ENCODE measurements at places on chromosomes 5 and 9.

DNA sequence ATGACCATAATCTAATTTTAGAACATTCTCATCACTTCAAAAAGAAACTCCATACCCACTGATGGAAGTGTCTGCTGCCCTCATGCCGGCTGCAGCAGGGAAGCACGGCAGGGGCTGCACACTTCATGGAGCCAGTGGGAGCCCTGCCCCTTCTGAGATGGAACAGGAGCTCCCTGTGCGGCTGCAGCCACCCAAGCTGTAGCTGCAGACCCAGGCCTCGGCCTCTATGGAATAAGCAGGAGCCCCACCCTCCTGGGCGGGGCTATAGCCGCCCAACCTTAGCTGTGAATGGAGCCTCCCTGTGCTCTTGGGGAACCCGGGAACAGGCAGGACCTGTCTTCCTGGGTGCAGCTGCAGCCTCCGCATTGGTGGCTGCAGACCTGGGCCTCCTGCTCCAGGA is 128.5 kb downstream of the NUDT12 start:
- no peak for DNase-seq

DNA sequence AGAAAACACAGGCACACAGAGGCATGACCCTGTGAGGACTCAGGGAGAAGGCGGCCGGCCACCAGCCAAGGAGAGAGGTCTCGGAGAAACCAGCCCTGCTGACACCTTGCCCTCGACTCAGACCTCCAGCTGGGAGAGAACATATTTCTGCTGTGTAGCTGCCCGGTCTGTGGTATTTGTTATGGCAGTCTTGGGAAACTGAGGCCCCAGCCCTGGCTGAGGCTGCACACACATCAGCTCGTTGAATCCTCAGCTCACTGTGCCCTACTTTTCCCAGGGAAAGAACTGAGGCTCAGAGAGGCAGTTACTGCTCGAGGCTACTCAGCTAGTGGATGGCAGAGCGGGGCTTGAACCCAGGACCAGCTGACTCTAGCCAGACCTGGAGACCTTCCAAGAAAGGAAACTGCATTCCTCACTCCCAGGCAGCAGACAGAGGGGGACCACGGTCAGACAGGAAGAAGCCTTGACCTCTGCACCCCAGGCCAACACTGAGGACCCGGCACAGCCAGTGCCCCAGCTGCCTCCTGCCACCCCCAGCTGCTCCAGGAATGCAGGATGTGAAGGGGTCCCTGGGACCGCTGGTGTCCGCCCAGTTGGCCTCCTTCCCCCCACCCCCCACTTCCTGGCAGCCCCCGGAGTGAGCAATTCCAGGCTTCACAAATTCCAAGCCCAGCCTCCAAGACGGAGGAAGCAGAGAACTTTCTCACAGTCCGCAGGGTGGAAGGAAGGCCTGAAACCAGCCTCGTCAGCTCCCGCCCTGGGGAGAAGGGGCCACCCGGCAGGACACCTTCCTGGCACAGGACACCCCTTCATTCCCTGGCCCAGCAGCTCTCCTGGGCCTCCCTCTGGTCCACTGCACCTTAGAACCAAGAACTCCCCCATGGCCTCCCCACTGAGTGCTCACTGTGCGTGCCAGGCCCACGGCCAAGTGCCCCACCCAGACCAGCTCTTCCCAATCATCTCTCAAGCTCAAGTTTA is 69.9 kb downstream of the LRSAM1 start:
- no peak for DNase-seq

GRCh38 chr9:135126451-135127187 is 39.2 kb downstream of the OLFM1 start:
- no peak for DNase-seq

DNA sequence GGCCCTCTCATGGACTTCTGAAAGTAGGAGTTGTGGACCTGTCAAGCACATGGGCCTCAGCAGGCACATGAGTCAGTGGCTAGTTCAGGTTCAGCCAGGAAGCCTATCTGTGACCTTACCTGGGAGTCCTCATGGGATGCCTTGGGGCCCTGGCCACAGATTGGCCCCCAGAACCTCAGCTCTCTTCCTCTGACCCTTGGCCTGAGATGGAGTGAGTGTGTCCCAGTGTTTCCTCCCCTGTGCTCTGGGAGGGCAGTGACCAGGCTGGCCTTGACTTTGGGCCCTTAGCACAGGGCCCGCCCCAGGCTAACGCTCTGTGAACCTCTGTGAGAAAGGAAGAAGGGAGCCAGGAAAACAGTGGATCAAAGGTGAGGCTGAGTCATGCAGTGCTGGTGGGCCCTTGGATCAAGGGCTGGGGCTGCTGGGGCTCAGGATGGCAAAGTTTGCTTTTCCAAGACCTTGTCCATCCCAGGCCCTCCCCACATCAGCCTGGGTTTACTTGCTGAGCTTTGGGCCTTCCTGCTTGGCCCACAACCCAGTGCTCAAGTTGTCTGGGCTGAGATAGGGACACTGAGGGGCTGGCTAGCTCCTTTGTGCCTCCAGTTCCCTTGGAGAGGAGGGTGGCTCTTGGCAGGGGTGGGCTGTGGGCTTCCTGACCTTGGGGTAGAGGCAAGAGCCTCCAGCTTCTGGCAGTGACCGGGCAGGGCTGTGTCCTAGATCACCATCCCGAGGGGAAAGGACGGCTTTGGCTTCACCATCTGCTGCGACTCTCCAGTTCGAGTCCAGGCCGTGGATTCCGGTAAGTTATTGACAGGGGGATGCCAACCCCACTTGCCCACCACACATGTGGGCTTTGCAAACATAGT is 41.4 kb downstream of the RGS3 start:
- no peak for DNase-seq

DNA sequence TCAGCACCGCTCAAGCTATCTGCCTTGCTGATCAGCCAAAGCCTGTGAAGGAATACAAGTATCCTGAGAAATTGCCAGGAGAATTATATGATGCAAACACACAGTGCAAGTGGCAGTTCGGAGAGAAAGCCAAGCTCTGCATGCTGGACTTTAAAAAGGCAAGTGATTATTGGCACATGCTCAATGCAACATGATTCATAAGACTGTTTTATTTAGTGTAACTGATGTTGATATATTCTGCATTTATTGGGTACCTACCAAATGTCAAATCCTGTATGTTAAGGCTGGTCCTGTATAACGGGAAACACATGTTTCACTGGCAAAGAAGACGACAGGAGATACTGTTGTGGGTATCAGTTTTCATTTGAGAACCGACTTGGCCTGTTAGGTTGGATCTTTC is 69.0 kb downstream of the ADAMTS16 start:
- no peak for DNase-seq

DNA sequence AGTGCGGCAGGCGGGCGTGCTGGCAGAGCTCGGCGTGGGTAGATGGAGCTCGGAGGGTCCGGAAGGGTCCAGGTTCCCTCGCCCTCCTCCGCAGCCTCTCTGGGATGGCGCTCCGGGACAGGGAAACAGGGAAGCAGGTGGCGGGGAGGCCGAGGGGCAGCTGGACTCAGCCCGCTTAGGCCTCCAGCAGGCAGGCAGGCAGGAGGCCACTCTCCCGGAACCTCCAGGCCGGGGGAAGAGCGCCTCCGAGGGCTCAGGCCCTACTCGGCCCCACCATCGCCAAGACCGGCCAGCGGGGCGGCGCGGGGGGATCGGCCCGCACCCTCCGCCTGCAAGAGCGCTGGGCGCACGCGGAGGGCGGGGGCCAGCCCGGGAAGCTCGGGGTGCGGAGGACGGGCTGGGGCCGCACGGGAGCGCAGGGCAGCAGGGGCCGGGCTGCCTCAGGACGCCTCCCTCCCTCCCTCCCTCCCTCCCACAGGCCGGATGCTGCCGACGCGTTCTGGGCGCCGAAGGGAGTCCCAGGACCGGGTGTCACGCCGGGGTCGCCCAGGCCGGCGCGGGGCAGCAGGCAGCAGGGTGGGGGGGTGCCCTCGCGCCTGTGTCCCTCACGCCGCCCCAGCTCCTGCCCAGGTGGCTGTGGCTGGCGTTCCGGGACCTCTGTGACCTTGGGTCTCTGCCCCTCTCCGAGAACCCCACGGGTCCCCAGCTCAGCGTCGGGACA is 977 bp downstream of the MGAT4B start:
- peak; percentile 87 for DNase-seq

GRCh38 chr5:142817949-142818431 is 47.8 kb downstream of the ARHGAP26 start:
- no peak for DNase-seq

DNA sequence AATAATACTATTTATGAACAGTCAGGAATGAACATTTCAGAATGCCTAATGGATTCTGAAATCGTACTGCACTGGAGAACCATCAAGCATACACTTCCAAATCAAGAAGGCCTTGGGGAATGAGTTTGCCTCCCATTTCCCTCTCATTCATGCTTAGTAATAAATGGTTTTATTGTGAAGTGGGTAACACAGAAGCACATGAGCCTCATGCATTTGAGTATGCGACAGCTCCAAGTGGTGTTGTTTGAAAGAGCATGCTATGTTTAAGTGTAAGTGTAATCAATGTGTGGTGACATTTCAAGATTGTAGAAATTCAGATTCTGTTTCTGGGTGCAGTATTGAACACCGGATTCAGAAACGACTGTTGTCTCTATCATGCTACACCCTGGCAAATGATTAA is 60.0 kb downstream of the SGCD start:
- no peak for DNase-seq

DNA sequence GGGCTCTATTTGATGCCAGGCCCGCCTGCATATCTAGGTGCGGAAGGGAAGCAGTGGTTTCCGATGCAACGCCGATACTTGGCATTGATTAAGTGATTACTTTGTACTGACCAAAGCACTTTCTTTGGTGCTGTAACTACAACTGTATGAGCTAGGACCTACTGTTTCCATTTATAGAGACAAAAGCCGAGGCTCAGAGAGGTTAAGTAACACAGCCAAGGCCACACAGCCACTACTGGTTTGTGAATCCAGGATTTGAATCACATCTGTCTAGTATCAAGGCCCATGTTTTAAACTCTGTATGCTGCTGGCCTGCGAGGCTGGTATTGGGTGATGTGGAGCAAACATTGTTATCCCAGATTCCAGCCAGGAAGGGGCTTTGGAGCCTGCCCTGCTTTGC is 41.4 kb downstream of the MVB12B start:
- no peak for DNase-seq

- DNase-seq: no peak
Measured at GRCh38 chr5:35114698-35115097, 66.9 kb upstream of the AGXT2 start.

- no peak for DNase-seq
Measured at GRCh38 chr9:130484362-130485072, 39.8 kb downstream of the ASS1 start.

GRCh38 chr9:78238046-78239038 is 2.5 kb downstream of the CEP78 start:
- DNase-seq: no peak

DNA sequence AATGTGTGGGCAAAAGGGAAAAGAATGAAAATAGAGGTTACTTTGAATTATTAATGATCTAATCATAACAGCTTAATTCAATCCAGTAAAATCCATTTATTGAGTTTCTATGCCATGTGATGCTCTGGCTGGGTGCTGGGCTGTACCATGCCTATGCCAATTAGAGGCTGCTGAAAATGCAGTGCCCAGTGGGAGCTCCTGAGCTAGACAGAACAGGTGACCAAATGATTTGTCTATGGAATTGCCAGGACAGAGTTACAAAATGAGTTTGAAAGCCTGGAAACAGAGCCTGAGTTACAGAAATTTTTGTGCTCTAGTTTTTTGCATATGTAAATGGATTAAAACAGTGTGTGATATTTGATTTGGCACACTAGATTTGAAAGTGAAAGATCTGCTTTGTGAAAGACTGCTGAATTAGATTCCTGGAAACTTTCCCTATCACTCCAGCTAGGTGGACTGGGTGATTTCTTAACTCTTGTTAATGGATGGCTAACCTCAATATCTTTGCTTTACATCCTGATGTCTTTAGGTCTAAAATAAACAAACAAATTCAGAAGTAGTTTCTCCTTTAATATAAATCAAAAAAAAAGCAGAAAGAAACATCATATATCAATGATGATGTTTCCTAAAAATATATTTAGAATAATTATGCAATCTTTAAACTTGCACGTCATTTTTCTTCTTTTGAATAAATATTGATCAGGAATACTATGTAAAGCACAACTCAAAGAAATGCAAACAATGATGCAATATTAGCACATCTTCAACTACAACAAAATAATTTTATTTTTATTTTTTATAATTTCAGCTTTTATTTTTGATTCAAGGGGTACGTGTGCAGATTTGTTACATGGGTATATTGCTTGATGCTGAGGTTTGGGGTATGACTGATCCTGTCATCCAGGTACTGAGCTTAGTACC is 194.8 kb upstream of the FBXL7 start:
- DNase-seq: no peak

GRCh38 chr5:66829826-66830225 is 233.6 kb downstream of the MAST4 start:
- no peak for DNase-seq

GRCh38 chr9:85960688-85961093 is 19.7 kb downstream of the NAA35 start:
- no peak for DNase-seq

DNA sequence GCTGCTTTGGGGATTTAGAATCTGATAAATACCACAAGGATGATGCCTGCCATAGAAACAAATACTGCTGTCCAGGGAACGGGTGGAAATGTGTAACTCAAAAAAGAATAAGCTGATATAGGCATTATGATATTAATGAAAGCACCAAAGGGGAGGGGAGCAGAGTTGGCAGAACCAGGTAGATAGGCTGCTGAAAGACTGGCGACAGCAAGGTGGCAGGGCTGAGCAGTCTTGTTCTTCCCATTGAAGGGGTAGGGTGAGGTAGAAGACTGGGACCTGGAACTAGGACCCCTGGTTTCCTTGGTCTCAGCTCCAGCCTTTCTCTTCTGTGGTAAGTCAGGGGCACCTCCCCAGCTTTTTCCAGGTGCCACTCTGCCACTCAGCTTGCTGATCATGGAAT is 31.4 kb upstream of the TMOD1 start:
- peak; percentile 47 for DNase-seq

GRCh38 chr5:29169886-29170285 is 2023.6 kb upstream of the CDH6 start:
- no peak for DNase-seq

DNA sequence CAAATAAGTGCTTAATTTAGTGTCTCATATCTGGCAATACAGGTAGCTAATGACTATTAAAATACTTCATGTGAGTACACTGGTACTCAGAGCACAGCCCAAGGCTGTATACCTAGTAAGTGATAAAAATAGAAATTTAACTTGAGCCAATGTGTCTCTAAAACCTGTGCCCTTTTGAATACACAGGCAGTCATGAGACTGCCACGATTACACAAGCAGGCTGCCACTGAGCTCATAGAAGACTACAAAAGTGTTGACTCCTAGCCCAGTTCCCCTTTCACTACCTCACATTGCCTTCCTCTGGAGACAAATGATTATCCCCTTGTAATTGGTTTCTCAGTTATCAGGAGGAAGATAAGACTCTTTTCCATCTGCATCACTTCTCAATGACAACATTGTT is 66.3 kb upstream of the PAPPA start:
- DNase-seq: no peak

GRCh38 chr5:126253406-126253805 is 169.8 kb upstream of the GRAMD2B start:
- DNase-seq: no peak

GRCh38 chr5:172744123-172745104 is 26.6 kb downstream of the DUSP1 start:
- no peak for DNase-seq
